ENCODE measurements at places on chromosomes 11 and 22.

DNA sequence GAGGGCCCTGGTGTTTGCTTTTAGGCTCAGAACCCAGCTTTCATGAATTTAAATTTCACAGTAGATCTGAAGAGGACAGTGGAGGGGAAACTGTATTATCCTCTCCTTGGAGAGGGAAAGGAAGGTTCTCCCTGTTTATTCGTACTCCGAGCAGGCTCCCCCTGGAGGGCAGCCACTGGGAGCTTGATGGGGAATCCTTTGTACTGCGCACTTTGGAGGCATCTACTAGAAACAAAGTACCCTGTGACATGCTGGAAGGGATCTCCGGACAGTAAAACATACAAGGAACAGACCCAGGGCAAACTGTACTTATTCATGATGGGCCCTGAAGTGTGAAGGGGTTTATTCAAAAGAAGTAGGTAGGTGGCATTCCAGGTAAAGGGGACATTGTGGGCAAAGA is 27.2 kb downstream of the NAV2 start:
- DNase-seq = no peak

DNA sequence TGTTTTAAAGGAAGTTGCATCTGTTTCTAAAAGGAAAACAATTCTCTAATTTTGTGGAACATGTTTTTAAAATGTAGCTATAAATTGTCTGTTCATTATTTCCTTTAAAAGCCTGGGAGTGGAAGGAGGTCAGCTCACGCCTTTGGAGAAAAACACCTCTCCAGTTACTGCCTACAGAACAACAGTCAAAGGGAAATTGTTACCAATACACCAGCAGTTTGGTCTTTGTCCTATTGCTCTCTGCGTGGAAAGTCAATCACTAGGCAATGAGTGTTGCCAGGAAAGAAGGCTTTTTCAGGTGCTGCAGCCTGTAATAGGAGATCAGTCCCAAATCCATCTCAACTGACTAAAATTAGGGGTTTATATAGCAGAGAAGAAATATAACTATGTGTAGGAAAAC is 22.2 kb downstream of the SVIP start:
- DNase-seq = no peak

- DNase-seq = no peak
Observed at GRCh38 chr11:78533399-78533798, 41.3 kb downstream of the NARS2 start.

DNA sequence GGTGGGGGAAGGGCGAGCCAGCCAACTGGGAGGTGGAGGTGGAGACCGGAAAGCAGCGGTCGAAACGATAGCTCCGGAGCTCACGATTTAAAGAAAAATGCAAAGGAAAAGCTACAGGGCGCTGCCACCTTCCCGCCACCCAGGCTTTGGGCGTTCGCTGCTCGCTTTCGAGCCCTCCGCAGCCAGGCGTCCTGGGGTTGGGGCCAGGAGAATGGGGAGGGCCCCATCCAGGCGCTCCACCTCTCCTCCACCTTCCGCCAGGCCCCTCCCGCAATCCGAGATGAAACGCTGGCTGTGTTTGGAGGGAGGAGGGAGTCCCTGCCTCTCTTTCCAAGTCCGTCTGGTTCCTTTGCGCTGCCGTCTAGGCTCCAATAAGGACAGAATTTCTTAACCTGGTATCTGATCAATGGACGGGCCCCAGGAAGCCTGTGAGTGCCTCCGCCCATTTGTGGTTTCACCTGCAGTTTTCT is 483 bp upstream of the ABTB2 start:
- DNase-seq = no peak

GRCh38 chr22:37742376-37743171 is 45.7 kb downstream of the TRIOBP start:
- DNase-seq = no peak

DNA sequence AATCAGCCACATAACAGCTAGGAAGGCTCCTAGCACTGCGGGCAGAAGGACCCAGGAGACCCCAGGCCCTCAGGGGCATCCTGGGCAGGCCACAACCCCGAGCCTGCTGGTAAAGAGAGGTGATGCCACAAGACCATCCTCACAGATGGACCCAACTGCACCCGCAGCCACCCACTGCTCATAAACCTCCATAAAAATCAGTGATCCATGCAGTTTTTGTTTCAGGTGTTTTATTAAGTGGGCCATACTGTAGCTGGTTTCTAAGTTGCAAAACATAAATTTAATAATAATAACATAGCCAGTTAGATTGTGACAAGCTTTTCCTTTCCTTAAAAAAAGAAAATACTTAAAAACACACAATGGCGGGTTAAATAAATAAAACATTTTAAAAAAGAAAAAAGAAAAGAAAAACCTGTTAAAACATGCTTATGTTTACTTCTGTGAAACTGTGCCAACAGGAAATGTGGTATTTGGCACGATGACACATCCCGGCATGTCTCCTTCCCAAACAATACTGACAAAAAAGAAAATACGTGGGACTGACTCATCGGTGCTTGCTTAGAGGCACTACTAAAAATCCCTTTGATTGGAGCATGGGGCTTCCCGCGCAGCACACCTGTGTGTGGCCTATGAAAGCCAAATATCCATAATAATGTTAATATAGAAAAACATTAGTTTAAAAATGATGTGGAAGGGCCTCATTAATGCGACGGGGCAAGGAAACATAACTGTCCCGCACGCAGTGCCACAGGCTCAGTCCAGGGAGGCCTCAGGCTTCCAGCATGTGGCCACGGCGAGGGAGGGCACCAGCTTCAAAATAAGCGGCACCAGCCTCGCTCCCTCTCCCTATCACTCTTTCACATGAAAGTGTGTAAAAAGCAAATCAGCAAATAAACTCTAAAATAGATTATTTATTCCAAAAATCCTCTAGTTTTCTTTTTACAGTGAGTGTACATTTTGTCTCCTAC is 47.5 kb upstream of the SCUBE2 start:
- DNase-seq = no peak

DNA sequence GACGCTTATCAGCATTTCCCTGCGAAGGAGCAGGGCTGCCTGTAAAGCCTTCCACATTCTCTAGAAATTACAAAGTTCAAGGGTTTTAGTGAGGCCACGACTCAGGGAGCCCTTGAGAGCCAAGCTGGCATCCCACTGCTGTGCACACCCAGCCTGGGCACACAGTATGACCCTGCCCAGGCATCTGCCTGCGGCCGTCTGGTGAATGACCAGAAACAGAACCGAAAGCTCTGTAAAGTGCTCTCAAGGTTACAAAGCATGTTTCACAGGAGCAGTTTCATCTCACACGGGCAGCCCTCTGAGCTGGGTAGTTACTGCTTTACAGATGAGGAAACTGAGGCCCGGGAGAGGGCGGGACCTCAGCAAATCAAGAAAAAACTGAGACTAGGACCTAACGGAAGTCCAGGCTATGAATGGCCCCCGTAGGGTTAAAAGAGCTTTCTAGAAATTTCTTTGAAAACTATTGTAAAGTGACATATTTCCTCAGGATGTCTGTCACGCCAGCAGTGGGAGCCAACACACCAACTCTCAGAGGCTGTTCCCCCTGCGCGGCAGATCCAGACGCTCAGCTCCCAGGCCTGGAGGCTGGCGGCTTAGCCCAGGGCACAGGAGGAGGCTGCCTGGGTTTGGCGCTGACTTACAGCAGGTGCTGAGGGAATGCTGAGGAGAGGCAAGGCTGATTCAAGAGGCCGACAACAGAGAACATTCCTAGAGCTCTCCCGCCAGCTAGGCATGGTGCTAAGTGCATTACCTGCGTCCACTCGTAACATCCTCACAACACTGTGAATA is 7.7 kb upstream of the TCF20 start:
- no peak for DNase-seq

DNA sequence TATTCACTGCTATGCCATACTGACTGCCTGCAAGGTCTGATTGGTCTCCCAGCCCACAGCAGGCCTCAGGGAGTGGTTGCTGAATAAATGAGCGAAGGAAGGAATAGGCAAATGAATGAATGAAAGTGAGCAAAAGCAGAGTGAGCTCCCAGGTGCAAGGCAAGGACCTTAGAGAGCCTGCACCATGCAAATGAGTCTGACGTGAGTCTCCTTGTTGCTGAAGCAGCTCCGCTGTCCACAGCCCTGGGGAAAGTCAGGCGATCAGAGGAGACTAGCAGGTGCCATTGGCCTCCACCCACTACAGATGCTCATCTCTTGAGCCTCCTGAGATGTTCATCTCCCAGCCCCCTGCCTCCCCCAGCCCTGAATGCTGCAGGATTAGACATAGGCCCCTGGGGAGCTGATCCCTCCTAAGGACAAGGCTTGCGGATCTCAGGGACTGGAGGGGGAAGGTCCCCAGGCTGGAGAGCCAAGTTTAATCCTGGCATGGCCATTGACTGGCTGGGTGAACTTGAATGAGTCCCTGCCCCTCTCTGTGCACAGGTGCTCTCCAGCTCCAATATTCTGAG is 22.1 kb downstream of the GDPD5 start:
- DNase-seq = no peak

- no peak for DNase-seq
Observed at GRCh38 chr22:35305525-35306070, 5.9 kb downstream of the TOM1 start.

Data from stimulated activated CD8-positive, alpha-beta memory T cell treated with anti-CD3 and anti-CD28 coated beads, Interleukin-2, amount 100 ng/mL, for 1 hour (primary cell).